B cell (primary cell): ENCODE measurements at places on chromosomes 12 and 14. TPM values are rescaled to one million over a fixed set of nuclear protein-coding genes. Genes with fewer than 3 reads are reported as not detected.
A peak's percentile ranks its signal among the peaks of the same experiment; 100 is the strongest.

GRCh38 chr12:46959502-46959901 is 119.9 kb upstream of the PCED1B start:
- no peak overlapping the region for H3K27ac ChIP-seq
- H3K4me3 ChIP-seq, result no peak overlapping the region
- no peak for DNase-seq
- no peaks in the 10 kb centered on the region for H3K4me1 ChIP-seq

DNA sequence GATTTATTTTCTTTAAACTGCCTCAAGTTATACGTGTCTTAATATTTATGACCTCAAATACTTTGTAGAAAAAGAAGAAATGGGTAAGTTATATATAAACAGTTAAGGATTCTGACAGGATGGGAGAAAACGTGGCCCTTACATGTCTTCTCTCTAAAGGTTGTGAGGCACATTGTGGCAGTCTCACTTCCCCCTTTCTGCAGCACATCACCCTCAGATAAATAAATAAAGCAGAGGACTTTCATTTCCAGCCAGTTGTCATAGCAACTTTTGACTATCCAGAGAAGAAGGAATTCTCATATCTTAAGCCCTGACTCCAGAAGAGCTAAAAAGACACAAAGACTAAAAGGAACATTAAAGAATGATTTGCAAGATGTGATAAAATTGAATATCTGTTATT is 28.8 kb upstream of the CEP83 start:
- H3K36me3 ChIP-seq, result no peaks in the 10 kb centered on the region
- no peak overlapping the region for H3K4me3 ChIP-seq
- DNase-seq, result peak; percentile 74
- peaks cover 13% of the 10 kb centered on the region for H3K4me1 ChIP-seq

DNA sequence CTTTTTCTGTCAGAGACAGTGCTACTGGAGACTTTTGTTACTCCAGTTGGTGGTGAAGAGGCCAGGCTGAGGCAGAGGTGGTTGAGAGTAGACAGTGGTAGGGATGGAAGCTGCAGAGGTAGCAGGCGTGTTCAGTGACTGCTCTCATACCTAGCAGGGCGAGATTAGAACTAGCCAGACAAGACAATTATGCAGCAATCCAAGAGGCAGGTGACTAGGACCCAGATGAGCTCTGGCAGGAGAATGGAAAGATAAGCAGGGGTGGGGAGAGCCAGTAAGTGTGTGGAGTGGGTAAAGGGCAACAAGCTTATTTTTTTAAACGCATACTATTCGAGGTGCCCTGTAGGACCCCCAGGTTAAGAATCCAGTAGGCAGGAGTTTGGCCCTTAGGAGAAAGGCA is 4.8 kb downstream of the PPP1R36 start:
- H3K27ac ChIP-seq, result no peak overlapping the region
- no peak for DNase-seq
- H3K4me1 ChIP-seq, result peaks cover 7% of the 10 kb centered on the region
- H3K4me3 ChIP-seq, result no peak overlapping the region

DNA sequence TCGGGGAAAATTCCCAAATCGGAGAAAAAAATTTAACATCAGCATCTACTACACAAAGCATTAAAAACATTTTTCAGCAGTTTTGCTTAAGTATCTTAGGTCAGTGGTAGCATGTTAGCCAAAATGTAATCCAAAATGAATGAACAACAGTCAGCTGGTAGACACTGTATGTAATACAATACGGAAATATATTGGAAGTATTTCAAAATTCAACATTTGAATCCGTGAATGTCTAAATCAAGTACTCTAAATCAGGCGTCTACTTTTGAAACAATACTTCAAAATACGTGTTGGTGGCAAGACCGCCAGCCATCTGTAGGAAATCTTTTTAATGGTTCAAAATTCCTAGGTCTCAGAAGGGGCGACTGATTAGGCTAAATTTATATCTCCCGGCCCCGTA is 1.1 kb downstream of the SCAF11 start:
- peak overlapping the region; percentile 100 for H3K4me3 ChIP-seq
- H3K36me3 ChIP-seq, result peaks cover 6% of the 10 kb centered on the region
- H3K27ac ChIP-seq, result peak overlapping the region; percentile 98
- no peak for DNase-seq

DNA sequence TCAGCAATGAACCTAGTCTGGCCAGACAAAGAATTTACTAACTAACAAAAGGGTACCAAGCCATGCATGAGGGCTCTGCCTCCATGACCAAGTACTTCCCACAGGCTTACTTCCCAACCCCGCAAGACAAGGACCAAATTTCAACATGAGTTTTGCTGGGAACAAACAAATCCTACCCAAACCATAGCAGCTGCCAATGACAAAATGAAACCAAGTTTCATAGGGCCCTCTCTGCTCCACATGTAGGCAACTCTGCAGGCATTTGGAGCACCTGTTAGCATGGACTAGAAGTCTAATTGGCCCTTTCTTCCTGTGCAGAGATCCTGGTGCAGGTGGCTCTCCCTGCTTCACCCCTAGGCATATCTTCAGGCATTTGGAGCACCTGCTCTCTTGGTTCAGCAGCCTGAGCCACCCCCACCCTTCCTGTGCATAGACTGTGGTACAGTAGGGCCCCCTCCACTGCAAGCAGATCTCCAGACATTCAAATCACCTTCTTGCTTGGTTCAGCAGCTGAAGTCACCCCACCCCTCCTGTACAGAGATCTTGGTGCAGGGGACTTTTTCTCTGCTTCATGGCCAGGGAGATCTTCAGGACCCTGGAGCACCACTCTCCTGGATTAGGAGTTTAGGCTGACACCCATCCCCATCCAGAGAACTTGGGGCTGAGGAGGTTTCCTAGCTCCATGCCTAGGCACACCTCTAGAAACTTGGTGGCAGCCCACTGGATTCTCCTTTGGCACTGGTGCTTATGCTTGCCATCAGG is 308.7 kb downstream of the RPAP3 start:
- H3K4me1 ChIP-seq, result peaks cover 31% of the 10 kb centered on the region
- peak; percentile 77 for DNase-seq
- peak overlapping the region; percentile 49 for H3K27ac ChIP-seq
- H3K27me3 ChIP-seq, result no peaks in the 10 kb centered on the region

GRCh38 chr12:96223411-96224218 is 29.4 kb downstream of the ELK3 start:
- no peak for DNase-seq
- no peak overlapping the region for H3K4me3 ChIP-seq
- H3K27ac ChIP-seq, result no peak overlapping the region
- no peaks in the 10 kb centered on the region for H3K36me3 ChIP-seq

- H3K27me3 ChIP-seq, result no peaks in the 10 kb centered on the region
- H3K36me3 ChIP-seq, result peaks cover 25% of the 10 kb centered on the region
- no peak overlapping the region for H3K27ac ChIP-seq
- H3K4me3 ChIP-seq, result no peak overlapping the region
- H3K4me1 ChIP-seq, result no peaks in the 10 kb centered on the region
- DNase-seq, result no peak
These were observed 210.4 kb downstream of the ITPR2 start for GRCh38 chr12:26622601-26623000.

GRCh38 chr12:62859321-62859737 is 75.6 kb downstream of the PPM1H start:
- DNase-seq, result no peak
- H3K27me3 ChIP-seq, result no peaks in the 10 kb centered on the region
- no peaks in the 10 kb centered on the region for H3K4me1 ChIP-seq
- H3K4me3 ChIP-seq, result no peak overlapping the region

- H3K27ac ChIP-seq, result peak overlapping the region; percentile 15
- H3K36me3 ChIP-seq, result peaks cover 3% of the 10 kb centered on the region
- no peak for DNase-seq
- H3K4me1 ChIP-seq, result peaks cover 26% of the 10 kb centered on the region
These were observed 60.1 kb downstream of the TAOK3 start for GRCh38 chr12:118312578-118312977.

Gene JPH4
- not detected in 2 replicates for total RNA-seq

Gene MUCL1
- total RNA-seq, result not detected in 2 replicates

Gene RGS6
- total RNA-seq, result not detected in 2 replicates
